ENCODE measurements at places on chromosomes 7 and 10.

- no peak for DNase-seq
These were observed 1.8 kb downstream of the ARMC10 start for GRCh38 chr7:103076764-103077163.

DNA sequence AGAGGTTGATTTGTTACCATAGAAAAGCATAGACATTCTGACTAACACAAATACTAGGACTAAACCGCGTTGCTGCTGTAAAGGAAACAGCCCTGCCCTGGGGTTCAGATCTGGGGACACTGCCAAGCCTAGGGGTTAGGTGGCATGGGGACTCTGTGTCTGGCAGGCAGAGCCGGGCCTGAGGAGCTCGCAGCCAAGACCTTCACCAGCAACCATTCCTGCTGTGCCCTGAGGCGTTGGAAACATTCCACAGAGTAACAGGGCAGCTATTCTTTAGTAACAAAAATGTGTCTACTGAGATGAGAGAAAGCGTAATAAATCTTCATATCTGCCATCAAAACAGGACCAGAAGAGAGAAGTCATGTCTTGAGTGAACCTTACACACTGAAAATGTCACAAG lies 280.5 kb downstream of the POM121L12 start:
- no peak for DNase-seq

DNA sequence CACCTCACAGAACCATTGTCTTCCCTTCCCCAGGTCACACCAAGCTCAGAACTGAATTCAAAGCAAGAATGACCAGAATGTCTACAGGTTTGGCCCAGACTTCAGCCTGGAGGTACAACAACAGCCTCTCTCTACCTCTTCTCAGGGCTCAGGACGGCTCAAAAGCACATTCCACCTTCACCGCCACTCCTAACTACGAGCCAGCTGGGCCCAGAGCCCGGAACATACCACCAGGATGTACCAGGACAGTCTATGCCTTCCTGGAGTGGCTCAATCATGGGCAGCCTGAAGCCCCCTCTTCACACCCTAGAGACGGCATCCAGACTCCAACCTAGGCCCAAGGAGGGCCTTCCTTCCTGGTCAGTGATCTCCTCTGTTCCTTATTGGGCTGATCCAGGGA lies 41.6 kb downstream of the ANXA8 start:
- no peak for DNase-seq

DNA sequence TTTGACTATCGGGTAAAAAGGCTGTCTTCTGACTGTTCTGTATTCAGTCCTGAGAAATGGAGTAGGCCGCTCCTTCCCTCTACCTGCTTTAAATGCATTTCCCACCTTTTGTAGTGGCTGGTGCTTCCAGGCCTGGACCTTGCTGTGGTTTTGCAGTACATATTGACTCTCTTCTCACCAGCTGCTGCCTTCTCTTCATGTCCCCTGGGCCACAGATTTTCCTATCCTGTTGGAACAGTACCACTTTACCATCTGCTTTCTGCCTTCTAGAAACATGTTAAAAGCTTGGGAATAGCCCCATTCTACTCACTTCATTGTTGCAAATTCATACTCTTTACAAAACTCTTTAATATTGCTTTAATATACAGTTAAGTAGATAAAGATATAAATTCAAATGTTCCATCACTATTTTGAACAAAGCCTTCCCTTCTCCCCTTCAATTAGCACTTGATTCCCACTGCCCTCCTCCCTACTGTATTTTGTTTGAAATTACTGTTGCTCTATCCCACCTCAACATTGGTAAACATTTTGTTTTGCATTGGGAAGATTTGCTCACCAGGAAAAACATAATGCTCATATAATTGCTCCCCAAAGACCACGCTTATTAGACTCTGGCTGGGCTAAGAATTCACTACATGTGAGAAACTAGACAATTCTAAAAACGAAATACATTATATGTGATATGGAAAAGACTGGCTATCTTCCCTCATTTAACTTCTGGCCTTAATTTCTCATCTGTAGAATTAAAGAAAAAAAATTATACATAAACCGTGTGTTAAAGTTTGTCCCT lies 17.3 kb upstream of the SEMA3C start:
- no peak for DNase-seq

DNA sequence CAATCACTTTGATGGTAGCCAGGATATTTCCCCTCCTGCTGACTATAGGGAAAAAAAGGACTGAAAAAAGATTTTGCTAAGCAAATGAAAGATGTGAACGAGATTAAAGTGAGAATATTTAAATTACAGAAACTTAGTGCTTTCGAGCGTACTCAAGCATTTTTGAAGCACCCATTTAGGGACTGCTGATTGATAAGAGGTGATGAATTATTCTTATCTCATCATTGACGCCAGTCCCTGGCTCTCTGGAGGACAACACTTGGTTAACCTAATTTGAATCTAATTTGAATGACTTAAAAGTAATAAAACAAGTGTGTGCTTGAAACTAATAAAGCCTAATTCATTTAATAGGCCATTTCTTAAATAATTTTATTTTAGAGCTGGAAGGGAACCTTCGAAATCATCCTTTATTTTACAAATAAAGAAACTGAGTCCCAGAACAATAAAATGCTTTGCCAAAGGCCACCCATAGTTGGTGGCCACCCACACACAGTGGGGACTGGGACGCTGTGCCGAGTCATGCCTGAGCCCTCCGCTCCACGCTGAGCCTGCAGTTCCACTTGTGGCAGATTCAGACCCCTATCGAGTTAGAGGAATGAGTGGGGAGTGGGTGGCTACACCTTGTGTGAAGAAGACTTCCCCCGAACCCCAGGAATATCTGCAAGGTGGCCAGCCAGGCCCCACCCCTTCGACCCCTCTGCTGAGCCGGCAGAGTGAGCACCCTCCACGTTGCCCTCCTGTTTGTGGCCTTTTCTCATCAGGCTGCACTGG lies 61.1 kb upstream of the SAMD8 start:
- no peak for DNase-seq

DNA sequence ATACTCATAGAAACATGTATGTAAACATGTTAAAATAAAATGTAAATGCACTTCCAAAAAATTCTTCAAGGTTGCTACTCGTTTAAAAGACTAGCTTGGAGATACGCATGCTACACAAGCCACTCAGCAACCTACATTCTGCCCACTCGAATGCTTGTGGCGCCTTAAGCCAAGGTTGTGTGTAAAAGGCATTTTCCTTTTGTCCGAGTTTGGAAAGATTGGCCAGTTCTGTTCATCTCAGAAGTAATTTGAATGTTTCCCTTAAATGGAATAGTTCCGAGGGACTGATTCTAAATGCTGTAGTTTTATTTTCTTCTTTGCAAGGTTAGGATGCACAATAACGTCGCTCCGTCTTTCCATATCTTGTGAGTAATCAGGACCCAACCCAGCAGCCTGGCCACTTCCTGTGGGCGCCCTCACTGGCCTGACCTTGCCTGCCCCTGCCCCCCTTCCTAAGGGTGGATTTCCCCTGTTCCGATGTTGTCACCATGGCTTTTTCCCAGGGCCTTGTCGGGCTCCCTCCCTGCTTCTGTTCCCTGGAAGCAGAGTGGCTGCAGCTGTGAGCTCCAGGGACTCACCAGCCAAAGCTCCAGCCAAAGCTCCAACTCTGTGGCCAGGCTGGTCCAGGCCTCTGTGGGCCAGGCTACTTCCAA lies 70.6 kb downstream of the PTPRE start:
- peak; percentile 23 for DNase-seq

DNA sequence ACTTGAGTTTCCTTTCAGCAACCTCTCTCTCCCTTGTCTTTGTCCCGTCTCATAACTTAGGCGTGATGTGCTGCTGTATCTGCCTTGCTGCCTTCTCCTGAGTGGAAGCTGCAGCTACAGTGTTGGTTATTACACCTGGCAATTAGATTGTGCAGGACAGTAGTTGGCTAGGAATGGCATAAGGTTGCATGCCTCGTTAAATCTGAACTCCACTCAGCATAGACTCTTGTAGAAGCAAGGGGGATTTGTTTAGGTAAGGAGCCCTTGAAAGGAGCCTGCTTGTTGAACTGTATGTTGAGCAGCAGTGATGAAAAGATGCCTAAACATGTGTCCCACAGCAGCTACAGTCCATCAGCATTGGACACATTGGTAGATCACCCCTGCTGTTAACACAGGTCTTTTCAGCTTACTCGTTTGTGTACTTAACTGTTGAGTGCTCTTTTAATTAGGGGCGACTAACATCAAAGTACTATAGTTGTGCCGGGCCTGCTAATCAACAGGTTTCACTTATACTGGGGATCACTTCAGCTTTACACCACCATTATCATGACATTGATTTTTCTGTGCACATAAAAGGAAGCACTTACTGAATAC lies 225.0 kb downstream of the AUTS2 start:
- no peak for DNase-seq

DNA sequence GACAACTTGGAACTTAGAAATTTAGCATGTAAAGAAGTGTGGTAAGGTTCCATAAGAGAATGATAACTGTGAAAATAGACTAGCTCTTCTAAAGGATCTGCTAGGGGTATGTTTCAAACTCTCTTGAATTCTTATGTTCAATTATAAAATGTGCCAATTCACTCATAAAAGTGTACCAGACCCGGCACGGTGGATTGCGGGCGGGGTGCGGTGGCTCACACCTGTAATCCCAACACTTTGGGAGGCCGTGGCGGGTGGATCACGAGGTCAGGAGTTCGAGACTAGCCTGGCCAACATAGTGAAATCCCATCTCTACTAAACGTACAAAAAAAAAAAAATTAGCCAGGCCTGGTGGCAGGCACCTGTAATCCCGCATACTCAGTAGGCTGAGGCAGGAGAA lies 105.4 kb upstream of the CAV2 start:
- no peak for DNase-seq

- DNase-seq = no peak
These were observed 1.2 kb downstream of the CYREN start for GRCh38 chr7:135169141-135169963.

- DNase-seq = no peak
These were observed 39.2 kb downstream of the CAMK2B start for GRCh38 chr7:44286182-44286617.

DNA sequence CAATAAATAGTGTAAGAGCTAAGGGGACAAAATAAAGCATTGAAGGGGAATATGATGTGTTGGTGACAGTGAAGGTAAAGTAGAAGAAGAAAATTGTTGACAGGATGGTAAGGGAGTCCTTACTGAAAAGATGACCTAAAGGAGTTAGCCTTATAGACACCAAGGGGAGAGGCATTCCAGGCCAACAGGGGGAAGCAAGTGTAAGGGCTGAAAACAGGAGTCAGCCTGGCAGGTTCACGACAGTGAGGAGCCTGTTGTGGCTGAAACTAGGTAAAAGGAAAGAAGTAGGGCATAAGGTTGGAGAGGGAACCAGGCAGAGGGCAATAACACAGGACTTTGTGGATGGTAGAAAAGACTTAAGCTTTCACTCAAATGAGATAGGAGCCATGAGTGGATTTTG lies 34.0 kb downstream of the PNLIPRP3 start:
- no peak for DNase-seq

- no peak for DNase-seq
These were observed 3.7 kb downstream of the TRIL start for GRCh38 chr7:28954471-28954870.

GRCh38 chr10:16909961-16910792 lies 93.0 kb upstream of the RSU1 start:
- DNase-seq = no peak

DNA sequence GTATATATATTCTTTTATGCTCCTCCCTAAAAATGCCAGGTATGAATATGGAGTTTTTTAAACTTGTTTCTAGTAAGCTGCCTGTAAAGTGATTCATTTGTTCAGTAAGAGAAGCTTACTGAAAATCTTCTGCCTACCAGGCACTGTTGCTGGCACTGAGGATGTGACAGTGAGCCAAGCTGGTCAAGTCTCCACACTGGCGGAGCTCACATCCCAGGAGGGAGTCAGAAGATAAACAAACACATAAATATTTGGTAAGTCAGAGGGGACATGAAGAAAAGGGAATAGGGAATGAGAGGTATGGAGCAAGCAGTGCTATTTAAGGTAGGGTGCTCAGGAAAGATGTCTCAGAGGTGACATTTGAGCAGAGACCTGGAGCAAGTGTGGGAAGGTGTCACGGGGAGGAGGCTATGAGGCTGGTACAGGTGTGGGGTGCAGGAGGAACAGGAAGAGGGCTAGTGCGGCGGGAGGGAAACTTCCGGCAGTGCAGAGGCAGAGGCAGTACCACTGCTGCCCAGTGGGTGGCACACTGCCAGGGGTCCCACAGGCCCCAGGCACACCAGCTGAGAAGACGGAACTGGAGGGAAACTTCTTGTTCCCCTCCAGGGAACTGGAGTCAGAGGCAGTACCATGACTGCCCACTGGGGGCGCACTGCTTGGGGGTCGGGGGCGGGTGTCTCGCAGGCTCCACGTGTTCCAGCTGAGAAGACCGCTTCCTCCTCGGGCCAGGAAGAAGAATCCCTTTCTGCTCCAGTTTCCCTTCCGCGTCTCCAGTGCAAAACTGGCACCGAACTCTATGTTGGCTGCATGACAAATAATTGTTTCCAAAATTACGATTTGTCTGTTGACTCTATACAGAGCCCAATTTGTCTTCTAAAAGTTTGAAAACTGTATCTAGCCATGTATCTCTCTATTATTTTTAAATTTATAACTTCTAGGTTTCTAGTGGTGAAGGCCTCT lies 161.0 kb downstream of the TEX36 start:
- no peak for DNase-seq

GRCh38 chr7:29322023-29322712 lies 127.6 kb downstream of the CHN2 start:
- DNase-seq = no peak

- no peak for DNase-seq
These were observed 74.4 kb upstream of the PAX2 start for GRCh38 chr10:100670828-100671479.

GRCh38 chr7:117237646-117238045 lies 85.2 kb downstream of the WNT2 start:
- no peak for DNase-seq

GRCh38 chr7:84548366-84549365 lies 354.1 kb upstream of the SEMA3A start:
- peak; percentile 31 for DNase-seq

DNA sequence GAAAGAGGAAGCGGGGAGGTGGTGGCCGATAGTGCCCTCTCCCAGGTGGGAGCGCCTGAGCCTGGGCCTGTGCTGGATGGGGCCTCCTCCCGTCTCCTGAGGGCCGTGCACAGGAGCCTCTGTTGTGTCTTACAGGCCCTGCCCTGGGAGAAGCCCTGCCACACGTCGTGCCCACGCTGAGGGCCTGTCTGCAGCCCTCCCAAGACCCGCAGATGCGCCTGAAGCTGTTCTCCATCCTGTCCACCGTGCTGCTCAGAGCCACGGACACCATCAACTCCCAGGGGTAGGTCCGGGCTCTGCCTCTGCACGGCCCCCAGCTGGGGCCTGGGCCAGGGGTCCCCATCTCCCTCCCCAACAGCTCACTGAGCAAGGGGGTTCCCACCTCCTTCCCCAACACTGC lies 43.3 kb upstream of the PRKAR1B start:
- no peak for DNase-seq

- DNase-seq = no peak
These were observed 16.2 kb downstream of the CCDC3 start for GRCh38 chr10:12985347-12985746.

GRCh38 chr10:122338609-122339441 lies 35.7 kb upstream of the PLEKHA1 start:
- no peak for DNase-seq

GRCh38 chr7:159139202-159139601 lies 5.5 kb downstream of the VIPR2 start:
- DNase-seq = no peak

- no peak for DNase-seq
These were observed 81.2 kb downstream of the CTBP2 start for GRCh38 chr10:125079091-125079600.
